OCI-M1 (cell line): ENCODE measurements at places on chromosomes 16 and 17.

DNA sequence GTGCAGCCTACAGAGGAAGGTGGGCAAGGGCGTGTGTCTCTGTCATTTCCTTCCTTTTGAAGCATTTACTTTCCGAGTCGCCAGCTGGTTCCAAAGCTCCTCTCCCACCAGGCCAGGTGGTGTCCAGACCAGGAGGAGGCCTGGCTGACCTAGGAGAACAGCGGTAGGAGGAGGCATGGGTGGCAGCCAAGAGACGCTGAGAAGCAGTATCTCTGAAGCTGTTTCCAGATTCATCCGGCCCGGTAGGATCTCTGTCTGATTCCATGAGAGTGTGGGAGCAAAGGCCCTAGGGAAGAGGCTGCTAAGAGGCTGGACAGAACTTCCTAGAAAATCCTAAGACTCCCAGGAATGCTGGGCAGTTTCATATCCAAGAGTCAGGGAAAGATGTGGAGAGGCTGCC is 20.3 kb downstream of the MEOX1 start:
- DNase-seq = no peak

- peak; percentile 43 for DNase-seq
These were observed 593.5 kb upstream of the SOX9 start for GRCh38 chr17:71527311-71527710.

DNA sequence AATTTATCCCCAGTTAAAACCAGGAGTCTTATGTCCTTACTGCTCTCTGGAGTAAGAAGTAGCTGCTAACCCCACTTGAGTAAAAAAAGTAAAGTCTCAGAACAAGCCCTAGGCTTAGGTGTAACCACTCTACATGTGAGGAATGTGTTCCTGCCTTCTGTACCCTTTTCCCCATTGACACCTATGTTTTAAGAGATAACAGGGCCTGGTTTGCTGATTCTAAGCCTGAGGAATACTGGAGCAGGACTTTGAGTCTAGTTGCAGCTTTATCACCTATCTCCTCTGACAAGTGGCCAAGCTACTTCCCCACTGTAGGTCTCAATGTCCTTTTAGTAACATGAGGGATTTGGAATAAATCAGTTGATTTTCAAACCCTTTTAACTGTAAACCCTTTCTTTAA is 40.2 kb downstream of the REXO5 start:
- DNase-seq = no peak

DNA sequence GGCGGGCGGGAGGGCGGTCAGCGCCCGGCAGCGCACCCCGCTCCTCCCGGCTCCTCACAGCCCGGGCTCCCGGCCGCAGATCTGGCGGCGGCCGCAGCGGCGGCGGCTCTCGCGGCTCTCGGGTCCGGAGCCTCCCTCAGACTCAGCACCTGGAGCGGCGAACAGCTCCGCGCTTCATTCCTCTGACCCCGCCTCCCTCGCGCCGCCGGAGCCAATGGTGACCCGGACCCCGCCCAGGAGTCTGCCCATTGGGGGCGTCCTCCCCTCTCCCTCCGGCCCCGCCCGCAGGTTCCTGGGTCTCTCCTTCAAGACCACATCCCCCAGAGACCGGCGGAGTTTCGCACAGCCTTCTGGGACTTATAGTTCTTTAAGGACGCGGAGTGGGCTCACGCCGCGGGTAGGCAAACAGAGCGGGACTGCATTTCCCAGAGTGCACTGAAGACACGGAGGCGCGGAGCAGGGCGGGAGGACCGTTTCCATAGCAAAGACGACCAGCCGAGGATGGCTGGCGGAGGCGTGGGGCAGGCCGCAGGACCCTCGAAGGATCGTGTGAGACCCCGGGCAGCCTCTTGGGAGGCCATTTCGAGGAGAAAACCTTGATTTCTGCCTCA is at the start of gene SMPD3:
SMPD3 (minus strand) TSS at position 149 of the 611 bp plus-strand sequence. CDS start 76,327 bp downstream, outside the sequence.
- DNase-seq = peak; percentile 97

- DNase-seq = no peak
These were observed 328.6 kb upstream of the PMFBP1 start for GRCh38 chr16:72500545-72500944.
